ENCODE measurements at places on chromosomes 13 and 19.

GRCh38 chr13:31625115-31625514, 114.2 kb upstream of the RXFP2 start:
- no peak for DNase-seq

- DNase-seq: no peak
These were observed 3.5 kb downstream of the CBARP start for GRCh38 chr19:1234051-1234954.

DNA sequence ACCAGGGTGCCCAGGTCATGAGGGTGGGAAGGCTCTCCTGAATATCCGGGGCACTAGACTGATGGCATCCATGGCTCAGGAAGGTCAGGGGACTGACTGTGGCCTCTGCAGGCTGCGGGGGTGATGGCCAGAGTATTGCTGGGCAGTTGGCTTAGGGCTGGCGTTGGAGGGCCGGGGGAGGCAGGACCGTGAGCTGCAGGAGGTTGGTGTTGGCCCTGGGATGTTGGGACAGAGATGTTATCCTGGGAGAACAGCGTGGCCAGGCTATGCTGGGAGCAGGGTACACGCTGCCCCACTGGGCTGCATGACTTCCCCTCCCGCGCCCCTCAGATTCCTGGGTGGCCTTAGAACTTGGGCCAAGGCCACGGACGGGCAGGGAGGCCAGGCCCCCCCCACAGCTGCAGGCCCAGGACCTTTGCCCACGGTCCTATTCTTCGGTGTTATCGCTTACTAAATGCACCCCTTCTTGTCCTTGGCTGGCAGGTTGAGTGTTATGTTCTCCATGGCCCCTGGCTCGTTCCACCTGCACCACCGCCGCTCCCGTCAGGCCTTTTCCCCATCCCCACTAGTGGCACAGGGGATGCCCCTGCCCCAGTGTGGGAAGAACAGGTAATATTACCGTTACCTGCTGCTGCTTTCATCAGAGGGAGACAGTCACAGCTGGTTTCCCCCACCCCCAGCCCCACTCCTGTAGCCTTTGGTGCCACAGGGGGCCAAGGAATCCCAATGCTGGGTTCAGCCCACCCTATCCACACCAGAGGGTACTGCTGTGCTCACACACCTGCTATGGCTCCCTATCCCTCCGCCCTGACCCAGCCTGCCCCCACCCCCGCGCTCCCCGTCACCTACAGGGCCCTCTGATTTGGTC, 3.2 kb upstream of the ISYNA1 start:
- no peak for DNase-seq

GRCh38 chr19:17245535-17245984, at the start of gene NR2F6:
Gene NR2F6 (minus strand): TSS chr19:17245919. CDS start chr19:17245220, 699 bp downstream.
- DNase-seq: no peak

GRCh38 chr19:2665103-2665502, 37.4 kb downstream of the GNG7 start:
- no peak for DNase-seq

DNA sequence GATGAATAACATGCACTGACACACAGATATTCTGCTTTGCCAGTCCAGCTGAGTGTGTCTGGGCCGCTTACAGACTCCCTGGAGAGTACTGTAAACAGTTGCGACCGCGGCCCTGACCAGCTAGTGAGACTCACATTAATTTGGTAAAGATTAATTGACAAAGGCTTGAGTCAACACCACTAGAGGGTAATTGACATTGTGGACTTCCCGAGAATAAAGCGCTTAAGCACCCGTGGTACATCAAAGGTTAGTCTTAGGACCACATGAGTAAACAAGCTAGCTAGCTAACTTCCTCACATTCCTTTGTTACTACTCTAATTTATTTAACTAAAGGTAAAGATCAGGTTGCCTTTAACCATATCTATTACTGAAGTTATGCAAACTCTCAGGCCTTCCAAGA, 624.4 kb upstream of the ARGLU1 start:
- no peak for DNase-seq

DNA sequence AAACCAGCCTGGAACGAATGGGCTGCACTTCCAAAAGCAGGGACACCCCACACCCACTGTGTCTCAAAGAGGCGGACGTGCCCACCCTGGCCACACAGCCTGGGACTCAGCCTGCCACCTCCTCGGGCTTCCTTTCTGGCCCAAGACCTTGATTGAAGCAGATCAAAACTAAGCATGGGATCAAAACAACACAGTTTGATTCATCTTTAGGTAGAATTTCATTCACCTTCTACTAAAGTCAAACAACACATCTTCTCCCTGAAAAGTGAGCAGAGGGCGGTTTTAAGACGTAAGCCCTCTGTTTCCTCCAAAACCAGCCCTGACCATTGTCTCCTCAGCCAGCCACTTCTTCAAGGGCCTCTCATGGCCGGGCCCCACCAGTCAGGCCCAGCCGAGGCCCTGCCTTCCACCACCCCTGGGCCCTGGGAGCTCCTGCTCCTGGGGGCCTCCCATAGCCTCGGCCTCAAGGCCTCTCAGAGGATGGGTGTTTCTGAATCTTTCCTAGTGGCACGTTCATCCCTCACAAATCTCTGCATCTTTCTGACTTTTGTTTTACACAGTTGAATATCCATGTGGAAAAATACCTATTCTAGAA, 6.3 kb upstream of the F10 start:
- DNase-seq: no peak

GRCh38 chr13:42602906-42603305, 29.0 kb downstream of the TNFSF11 start:
- DNase-seq: peak; percentile 32

DNA sequence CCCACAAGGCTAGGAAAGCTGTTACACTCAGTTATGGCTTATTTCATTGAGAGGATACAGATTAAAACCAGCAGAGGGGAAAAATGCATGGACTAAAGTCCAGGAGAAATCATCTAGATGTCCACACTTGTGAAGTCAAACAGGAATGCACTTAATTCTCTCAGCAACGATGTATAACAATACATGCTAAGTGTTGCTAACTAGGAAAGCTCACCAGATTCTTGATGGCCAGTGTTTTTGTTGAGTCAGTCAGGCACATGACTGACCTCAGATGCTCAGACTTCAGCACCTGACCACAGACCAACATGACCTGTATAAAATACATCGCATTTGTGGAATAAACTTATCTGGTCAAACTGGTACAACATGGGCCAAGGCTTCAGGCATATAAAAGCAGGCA, 470.2 kb upstream of the PRR20A start:
- DNase-seq: no peak

DNA sequence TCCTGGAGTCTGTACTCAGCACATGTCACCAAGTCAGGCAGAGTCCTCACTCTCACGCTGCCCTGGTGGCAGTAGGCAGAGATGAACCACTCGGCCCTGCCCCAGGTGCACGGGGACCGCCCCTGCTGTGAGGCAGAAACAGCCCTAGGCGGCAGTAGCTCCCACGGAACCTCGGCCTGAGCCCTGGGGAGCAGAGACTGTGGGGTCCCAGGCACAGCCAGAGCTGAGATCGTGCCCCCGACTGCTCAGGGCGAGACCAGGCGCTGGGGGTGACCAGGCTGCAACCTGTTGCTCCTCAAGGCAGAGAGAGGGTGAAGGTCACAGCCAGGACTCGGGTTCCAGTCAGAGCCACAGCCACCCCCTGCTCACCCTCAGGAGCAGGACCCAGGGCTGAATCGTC, 34.9 kb downstream of the AP1M1 start:
- peak; percentile 10 for DNase-seq

- no peak for DNase-seq
These were observed 583 bp downstream of the TECR start for GRCh38 chr19:14530005-14530348.

- DNase-seq: no peak
These were observed 12.8 kb downstream of the PPP1R13L start for GRCh38 chr19:45391871-45392665.

DNA sequence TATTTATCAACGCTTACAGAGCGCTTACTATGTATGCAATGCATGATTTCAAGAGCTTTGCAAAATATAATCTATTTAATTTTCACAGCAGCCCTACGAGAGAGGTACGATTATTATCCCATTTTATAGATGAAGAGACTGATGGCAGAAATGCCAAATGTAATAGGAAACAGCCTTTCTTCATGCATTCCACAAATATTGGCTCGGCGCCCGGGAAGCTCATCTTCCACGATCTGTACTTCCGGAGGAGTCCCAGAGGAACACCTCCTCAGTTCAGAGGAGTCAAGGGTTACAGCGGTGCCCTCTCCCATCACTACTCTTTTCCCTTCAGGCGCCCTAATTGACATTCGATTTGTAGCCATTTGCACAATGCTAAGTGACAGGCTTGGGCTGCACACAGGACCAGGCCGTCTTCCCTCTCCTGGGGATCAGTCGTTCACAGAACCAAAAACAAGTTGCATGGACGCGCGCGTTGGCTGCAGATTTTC, 1.1 kb upstream of the ARHGAP35 start:
- no peak for DNase-seq

GRCh38 chr19:13920940-13921747, 15.1 kb downstream of the CC2D1A start:
- DNase-seq: no peak

GRCh38 chr19:57689750-57690149, 8.0 kb downstream of the ZNF551 start:
- DNase-seq: no peak

DNA sequence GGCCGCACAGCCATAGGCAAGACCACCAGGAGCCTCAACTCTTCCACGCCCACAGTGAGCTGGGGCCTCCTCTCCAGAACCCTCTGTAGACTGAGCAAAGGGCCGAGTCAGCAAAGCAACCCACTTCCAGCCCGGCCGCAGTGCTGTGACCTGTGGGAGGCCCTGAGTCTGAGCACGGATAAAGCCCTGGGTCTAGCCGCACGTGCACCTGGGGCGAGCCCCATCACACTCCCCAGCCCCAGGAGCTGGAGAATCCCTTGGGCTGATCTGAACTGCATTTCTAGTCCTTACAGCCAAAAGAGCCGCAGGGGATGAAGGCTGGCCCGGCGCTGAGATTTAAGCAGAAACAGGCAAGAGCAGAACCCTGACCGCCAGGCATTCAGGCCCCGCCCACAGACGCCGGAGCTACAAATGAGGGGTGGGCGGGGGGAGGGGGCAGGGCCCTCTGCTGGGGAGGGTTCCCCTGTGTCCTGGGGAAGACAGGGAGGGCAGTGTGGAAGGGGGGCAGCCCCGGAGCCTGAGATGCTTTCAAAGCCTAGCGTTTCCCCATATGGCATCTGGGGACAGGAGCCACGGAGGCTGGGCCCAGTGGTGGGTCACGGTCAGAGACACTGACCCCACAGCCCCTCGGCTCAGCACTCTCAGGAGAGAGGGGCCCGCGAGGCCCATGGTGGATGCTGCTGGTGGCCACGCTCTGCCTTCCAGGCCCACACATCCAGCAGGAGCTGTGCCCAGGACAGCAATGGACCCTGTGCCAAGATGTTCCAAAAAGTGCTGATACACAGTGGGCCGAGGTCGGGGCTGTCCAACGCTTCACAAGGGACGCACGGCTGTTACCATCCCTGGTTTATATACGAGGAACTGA, 4.9 kb downstream of the TMEM259 start:
- DNase-seq: no peak

DNA sequence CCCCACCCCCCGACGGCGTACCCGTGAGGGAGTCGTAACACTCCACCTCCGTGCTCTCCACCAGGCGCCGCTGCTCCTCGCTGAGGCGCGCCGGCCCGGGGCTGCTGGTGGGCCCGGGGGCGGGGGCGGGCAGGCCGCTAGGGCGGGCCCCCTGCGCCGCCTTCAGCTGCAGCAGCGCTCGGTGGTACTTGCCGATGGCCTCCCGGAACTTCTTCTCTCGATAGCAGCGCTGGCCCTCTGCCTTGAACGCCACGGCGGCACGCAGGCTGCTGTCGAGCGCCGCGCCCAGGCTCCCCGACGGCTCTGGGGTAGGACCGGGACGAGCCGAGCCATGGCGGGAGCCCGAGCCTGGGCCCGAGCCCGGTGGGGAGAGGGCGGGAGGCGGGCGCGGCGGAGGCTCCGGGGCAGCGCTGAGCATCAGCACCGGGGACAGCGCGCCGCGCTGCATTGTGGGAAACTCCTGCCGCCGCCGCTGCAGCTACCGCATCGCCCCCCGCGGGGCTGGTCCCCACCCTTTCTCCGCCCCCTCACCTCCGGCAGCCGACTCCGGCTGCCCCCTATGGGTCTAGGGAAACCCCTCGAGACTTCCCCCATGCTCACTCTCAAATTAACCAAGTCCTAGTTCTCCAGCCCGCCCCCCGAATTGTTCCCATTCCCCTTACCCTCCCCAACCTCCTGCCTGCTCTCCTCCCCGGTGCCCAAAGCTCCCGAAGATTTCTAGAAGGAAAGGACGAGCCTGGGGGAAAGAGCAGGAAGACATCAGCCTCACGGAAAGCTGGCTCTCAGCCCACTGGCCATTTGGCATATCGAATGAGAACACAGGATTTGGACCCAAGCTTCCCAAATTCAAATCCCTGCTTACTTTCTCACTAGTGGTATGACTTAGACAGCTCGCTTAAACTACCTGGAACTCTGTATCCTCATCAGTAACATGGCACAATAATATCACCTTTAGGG, at the start of gene TTC9B:
Gene TTC9B, minus strand, starts transcription at position 451 of the 957 bp plus-strand sequence. Its CDS starts 3 bp downstream, at position 448.
- DNase-seq: peak; percentile 67

GRCh38 chr19:33804021-33804799, 7.5 kb downstream of the KCTD15 start:
- no peak for DNase-seq

GRCh38 chr19:38036707-38037611, 130.0 kb downstream of the SIPA1L3 start:
- no peak for DNase-seq

DNA sequence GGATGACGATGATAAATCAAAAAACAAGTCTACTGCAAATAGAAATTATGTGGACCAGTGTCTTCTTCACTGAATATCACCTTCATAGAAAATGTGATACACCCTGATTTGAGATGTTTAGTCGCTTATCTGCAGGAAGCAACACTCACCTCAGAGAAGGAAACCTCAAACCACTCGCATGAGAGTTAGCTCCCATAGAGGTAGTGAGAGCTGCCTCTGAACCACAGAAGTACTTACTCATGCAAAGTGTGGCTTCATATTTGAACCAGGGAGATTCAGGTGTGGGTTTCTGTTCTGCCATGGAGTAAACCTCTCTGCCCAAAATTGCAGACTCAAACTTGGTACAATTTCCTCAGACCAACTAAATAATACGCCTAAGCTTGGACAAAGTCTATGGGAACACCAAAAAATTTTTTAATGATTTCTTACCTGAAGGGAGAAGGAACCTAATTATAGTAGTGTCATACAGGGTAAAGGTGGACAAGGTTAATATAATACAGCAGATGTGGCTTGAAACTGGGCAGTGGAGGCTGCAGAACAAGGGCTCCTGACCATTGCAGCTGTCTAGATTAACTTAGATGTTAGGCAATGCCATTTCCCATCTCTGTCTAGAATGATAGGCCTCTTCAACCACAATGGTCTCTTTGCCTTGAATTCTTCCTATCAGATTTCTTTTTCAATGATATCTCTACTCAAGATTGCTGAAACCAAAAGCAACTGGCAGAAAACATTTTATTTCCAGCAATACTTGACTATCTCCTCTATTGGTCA, 29.6 kb upstream of the RCBTB2 start:
- DNase-seq: peak; percentile 77

Data from GM10248 (cell line).